Thoracic aorta (tissue), 2 donors: ENCODE measurements at places on chromosomes 3 and 15. TPM values are rescaled to one million over a fixed set of nuclear protein-coding genes. Genes with fewer than 3 reads are reported as not detected.

Gene SPTBN5
- 3.9 TPM for total RNA-seq

DNA sequence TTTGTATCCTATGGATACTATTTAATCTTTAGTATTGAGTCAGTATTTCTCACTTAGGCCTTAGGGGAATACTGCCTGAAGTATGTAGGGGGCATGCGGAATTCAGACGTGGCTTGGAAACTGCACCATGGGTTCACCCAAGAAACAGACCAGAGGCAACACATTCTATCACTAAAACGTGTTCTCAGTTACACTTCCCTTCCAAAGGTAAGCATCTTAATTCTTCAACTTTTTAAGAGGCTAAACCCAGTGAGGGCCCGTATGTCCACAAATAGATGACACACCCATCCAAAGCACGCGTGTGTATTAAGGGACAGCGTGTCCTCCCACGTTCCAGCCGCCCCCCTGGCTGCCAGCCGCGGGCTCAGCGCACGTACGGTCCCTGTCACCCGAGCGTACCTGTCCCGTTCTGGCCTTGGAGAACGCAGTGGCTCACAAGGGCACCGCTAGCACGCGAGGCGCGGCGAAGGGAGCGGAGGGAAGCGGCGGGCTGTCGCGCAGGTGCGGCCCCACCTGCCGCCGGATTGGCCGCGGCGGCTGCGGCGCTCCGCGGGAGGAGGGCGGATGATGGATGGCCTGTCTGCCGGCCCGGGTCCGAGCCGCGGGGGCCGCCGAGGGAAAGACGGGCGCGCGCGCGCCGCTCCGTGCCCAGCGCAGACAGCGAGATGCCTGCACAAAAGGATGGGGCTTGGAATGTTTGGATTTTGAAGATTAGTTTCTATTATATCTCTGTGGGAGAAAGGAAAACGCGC, 1003.9 kb upstream of the NR2F2 start:
- DNase-seq: no peak

DNA sequence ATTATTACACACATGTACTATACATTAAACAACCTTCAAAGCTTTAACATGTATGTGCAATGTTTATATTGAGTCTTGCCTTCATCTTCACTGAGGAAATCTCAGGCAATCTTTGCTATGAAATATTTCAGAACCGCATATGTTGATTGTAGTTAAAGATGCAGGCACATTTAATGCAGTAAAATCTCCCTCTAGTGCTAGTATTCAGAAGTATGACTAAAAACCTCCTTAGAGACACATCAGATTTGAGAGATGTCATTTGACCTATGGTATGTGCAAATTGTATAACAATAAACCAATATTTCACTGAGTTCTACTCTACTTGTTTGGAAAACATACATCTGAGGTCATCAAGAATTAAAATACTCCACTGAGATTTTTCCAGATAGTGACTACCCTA, 123.8 kb upstream of the C15orf61 start:
- DNase-seq: no peak

GRCh38 chr3:124441766-124442165, 288.5 kb upstream of the UMPS start:
- no peak for DNase-seq

DNA sequence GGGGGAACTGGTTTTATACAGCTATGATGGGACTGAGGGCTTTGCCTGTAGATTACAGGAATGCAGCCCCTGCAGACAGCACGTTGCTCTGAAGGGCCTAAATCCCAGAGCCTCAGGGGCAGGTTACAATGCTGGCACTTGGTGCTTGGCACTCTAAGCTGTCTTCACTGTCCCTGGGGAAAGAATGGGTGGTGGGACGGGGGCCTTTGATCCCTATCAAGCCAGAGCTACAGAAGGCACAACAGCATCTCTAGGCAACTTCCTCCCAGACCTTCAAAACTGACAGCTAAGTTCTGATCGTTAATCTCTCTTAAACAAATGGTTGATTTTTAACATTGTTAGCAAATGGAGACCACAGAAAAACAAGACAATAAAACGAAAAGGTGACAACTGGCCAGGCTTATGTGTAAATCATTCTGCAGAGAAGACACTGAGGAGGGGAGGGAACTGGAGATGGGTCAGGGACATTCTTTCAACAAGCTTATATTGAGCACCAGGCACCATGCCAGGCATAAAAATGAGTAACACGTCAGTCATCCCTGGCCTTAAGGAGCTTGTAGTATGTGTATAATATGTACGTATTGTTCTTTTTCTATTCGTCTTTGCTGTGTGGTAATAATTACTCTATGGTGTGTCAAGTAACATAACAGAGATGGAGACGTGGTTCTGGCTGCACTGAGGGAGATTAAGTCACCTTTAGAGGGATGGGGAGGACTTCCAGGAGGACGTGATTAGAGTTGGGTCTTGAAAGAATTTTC, 49.1 kb downstream of the CA12 start:
- no peak for DNase-seq

DNA sequence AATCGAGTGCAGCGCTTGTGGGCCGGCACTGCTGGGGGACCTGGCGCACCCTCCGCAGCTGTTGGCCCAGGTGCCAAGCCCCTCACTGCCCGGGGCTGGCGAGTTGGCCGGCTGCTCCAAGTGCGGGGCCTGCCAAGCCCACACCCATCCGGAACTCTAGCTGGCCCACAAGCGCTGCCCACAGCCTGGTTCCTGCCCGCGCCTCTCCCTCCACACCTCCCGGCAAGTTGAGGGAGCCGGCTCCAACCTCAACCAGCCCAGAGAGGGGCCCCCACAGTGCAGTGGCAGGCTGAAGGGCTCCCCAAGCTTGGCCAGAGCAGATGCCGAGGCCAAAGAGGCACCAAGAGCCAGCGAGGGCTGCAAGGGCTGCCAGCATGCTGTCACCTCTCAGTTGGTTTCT, 73.4 kb downstream of the PLXNA1 start:
- no peak for DNase-seq

Gene LARP6
- total RNA-seq: 92.6 TPM

Gene NPAP1
- total RNA-seq: not detected

GRCh38 chr15:70435369-70435768, 328.0 kb downstream of the UACA start:
- no peak for DNase-seq

Gene CYP1A1
- not detected for total RNA-seq

Gene FANCD2OS
- not detected for total RNA-seq

DNA sequence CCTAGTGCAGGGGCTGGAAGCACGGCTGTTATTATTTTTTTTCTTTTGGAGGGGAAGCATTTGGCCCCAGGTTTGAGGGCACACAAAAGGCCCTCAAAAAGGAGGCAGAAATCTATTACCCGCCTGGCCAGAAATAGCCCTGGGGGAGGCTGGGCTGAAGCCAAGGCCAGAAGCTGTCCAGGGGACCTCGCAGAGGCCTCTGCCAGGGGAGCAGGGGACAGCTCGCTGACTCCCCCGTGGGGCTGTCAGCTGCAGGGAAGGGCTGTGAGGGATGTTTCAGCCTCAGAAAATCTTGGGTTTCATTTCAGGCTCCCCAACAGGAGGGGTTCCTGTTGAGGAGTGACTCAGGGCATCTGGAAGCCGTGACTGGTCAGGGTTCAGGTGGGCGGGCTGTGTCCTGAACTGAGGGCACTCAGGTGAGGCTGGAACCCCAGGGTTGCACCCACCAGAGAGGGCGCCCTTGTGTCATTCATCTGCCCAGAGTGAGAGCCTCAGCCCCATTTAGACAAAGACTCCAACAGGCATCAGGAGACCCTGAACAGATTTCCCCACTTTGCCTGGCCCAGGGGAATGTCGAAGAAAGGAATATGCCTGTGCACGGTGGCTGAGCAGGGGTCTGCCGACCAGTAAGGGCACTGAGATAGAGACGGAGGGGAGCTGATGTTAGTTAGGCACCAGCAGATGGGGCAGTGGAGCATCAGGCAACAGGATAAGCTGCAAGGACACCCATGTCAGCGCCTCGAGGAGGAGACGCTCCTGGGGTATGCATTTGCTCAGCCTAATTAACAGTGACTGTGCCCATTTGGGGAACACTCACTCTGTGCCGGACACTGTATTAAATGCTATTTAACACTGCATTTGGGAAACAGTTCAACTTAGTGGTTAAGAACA, 43.5 kb upstream of the SLC6A11 start:
- DNase-seq: no peak

DNA sequence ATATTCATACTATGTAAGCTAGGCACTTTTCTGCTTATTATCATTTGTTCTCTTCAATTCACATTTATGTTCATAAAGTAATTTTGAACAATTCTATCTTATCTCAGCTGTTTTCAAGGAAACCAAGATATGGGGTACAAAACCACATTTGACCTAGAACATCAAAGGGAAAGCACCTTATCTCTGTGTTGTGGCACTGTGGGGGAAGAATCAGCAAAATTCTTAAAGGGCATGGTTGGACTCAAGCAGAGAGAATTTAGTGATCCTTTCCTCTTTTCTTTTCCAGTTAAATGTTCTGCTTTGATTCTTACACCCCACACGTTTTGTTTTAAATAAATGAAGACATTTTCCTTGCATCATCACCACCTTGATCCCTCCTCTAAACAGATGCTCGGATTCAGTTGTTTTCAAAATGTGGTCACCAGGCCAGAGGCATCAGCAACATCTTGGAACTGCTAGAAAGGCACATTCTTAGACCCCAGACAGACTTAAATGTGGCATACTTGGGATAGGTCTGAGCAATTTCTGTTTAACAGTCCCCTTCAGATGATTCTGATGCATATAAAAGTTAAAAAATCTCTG, 128.4 kb upstream of the TP63 start:
- no peak for DNase-seq

DNA sequence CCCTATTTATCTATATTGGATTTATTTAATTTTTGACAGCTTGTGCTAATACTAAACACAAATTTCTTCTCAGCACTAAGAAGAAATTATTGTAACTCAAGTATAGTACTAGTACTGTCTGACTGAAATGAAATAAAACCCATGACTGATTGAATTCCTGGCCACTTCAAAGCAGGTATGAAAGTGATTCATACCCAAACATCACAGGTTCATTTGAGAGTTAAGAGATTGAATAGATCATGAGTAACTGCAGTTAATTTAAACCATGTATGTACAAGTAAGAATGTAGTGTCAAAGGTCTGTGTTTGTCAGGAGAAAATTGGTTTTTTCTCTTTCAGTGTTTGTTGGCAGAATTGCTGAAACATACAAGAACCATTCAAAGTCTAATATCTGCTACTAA, 332.0 kb upstream of the GRM7 start:
- DNase-seq: no peak

GRCh38 chr3:66856533-66856932, 141.6 kb upstream of the KBTBD8 start:
- no peak for DNase-seq

- no peak for DNase-seq
These were observed 130.3 kb downstream of the THRB start for GRCh38 chr3:24364359-24364758.

Gene ZNF80
- total RNA-seq: not detected

DNA sequence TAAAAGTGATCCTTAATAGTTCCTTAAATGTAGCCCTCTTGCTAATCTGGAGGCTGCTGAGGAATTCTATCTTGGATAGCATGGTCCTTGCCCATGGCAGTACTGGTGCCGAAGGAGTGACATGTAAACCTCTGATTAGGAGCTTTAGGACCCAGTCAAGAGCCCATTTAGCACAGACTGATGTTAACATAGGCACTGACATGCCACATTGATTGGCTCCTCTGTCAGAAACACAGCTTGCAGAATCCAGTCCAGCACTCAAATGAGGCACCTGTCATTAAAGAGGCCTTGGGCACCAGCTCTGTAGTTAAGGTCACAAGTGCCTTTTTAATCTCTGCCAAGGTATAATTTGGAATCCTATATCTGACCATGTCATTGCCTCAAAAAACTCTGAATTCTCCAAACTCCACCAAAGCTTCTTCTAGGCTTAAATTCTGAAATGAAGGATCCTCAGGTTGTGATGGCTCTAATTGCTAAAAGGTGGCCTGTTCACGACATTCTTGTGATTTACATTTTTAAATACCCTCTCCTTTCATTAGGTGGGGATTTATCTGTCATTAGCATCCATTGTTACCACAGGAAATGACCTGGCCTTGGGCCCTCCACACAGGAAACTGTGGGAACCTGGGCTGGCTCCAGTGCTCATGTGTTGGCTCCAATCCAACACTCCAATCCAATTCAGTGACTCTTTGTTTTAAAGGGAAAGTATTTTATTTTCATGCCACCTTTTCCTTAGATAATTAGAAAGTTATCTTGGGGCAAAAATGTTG, 57.3 kb upstream of the RNF7 start:
- no peak for DNase-seq

Gene ACAN
- total RNA-seq: 147 TPM

- DNase-seq: no peak
These were observed 8.4 kb upstream of the CA12 start for GRCh38 chr15:63389902-63390670.

GRCh38 chr3:142951794-142952193, 11.7 kb downstream of the PAQR9 start:
- no peak for DNase-seq

DNA sequence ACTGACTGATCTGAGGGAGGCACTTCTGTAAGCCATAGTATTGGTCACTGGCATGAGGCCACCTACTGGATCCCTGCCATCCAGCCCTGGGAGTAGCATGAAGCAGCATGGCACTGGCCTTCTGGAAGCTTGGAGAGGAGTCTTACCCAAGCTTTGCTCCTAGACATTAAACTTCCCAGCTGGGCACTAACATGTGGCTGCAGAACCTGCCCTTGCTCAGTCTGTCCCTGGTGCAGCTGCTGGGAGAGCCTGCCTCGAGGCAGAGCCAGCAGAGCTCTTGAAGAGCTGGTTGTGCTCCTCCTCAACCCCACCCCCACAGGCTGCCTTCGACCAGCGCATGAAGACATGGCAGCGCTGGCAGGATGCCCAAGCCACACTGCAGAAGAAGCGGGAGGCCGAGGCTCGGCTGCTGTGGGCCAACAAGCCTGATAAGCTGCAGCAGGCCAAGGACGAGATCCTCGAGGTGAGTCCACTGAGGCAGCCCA, 17.1 kb upstream of the SNX22 start:
- no peak for DNase-seq

DNA sequence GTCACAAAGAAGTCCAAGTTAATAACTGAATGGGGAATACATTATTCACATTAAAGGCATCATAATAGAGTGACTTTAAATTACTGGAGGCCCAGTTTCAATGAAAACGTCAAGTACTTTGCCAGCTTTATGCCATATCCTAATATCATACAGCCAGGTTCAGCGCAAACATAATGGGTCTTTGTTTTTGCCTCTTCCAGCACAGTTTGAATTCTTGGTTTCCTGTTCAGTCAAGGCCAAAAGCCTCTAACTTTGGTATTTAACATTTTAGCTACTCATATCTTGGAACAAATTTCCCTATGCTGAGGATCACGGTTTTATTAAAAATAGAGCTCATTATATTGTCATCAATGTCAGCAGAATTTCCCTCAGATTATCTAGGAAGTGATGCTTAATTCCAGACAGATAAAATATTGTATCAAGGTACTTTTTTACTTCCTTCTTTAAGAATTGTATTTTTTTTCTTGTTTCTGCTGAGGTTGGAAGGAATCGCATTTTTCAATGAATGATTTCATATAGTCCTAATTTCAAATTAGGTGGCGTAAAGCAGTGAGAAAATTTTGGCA, 269.2 kb downstream of the THRB start:
- no peak for DNase-seq

Gene ZBTB47
- 108 TPM for total RNA-seq

GRCh38 chr3:131174752-131175151, 148.1 kb downstream of the NEK11 start:
- no peak for DNase-seq

- no peak for DNase-seq
These were observed 35.5 kb downstream of the DCP1A start for GRCh38 chr3:53311882-53312281.

Gene OR5K2
- not detected for total RNA-seq

GRCh38 chr3:46849045-46849631, 14.1 kb downstream of the MYL3 start:
- DNase-seq: no peak
